ENCODE measurements at places on chromosomes 11 and 22.

DNA sequence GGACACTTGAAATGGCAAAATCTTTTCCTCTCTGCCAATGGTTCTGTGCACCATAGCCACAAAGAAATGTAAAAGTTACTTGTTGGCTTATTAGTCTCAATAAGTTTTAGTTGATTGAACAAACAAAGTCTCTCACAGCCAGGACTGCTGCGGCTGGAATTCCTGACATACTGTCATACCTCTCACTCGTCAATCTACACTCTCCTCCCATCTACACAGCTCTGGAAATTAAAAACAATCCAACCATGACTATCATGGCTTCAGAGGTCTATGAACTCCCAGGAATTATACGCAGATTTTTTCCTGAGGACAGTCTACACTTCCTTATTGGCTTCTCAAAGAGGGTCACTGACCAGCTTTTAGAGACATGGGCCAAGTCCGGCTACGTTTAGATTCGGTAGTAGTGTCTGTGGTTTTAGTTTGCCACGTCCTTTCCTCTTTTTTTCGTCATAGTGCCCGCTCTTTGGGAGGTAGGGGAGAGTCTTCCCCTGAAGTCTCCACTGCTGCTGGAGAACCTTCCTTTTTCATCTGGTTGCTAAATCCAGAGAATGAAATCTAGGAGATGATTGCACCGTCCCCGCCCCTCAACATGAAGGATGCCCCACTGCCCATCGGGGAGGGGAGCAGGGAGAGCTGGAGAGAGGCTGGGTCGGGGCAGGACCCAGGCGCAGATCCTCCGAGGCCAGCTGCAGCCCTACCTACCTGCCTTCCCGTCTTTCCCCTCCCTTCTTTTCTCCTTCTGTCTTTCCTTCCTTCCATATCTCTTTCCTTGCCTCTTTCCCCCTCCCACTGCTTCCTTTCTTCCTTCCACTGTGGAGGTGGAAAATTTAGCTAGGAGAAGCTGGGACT is 1.0 kb upstream of the PLEKHB1 start:
- DNase-seq, result no peak

- DNase-seq, result no peak
These were observed 128.8 kb upstream of the SESN3 start for GRCh38 chr11:95359756-95360155.

GRCh38 chr11:67409781-67410368 is 5.6 kb upstream of the CARNS1 start:
- DNase-seq, result no peak

GRCh38 chr11:95461858-95462257 is 230.9 kb upstream of the SESN3 start:
- DNase-seq, result no peak

DNA sequence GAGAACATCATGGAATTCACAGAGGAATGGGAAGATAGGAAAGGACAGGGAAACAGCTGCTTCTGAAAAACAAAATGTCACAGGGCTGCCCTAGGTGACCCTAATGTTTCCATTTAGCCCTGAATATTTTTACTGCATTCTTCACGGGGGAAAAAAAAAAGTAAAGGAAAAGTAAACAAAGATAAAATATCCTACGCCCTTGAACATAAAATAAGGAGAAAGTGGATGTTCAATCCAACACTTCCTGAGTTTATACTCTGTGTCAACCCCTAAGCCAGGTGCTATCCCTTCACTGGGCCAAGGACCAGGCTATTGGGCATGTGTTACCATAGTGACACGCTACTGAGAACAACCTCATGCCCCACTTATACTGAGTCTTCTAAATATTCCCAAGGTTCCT is 84.7 kb downstream of the FAM76B start:
- no peak for DNase-seq

DNA sequence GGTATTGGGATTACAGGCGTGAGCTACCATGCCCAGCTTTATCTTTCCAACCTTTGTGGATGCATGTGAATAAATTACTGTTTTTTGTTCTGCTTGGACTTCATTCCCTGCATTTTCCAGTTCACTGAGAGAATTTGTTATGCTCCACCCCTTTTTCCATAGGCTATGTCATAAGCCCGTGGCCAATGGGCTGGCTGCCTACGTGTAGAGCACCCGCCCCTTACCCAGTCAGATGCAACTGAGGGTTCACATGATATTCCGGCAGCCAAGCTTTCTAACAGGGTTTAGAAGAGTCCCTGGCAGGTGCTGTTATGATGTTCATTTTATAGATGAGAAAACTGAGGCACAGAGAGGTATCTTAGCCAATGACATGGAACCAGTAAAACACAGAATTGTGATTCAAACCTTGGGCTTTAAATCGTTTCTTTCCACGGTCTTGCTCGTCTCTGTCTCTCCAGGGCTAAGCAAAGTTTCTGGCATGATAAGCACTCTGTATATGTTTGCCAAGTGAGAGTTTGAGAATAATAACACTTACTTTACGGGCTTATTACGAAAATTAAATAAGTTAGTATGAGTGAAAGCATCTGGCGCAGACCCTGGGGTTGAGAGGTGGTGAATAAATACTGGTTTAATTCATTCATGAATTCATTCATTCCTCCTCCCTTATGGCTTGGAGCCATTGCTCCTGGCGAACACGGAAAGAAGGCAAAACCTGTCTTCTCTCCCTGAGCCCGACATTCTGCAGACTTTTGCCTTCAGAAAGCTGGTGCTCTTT is 42.4 kb upstream of the RASD2 start:
- DNase-seq, result no peak

DNA sequence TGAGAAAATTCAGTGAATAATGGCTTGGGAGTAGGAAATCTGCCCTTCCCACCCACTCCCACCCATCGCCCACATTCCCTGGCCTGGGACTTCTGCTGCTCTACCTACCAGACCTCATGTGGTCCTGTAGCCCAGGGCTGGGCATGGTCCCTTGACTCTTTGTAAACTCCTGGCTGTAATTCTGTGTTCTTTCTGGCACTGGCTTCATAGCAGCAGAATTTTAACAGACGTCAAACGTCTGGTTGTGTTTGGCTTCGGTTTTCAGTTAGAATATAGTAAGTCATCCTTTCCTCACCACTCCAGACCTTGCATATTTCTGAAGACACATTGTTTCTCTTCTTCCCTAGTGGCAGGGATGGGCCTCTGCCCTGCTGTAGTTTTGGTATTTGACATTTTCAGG is 210.6 kb downstream of the CSNK2A3 start:
- no peak for DNase-seq

DNA sequence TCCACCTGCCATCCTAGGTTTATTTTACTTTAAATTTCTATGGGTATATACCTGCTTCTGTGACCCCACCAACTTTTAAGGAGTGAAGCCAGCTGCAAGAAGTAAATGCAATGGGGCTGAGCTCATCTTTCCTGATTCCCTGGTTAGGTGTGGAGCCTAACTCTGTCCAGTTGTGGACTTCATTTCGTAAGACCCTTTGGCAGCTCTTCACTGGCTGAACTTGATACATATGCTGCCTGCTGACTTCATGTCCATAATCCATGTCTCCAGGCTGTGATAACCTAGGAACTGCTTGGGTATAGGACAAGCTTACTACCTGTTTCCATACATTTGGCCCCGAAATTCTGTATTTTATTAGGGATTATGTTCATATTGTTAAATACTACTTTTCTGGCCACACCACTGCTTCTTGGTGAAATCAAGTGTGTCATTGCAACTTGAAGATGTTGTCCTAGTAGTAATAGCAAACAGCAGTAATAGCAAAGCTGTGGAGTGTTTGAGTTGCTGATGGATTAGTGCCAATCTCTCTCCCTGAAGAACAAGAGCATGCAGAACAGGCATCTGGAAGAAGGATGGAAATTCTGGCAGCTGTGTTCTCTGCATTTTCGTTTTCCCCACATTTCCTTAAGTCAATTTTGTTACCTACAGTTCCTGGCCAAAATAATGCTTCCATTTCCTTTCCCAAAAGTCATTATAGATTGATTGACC is 31.2 kb downstream of the LDLRAD3 start:
- no peak for DNase-seq

- DNase-seq, result no peak
These were observed 85.9 kb upstream of the SLC25A18 start for GRCh38 chr22:17477391-17477833.

GRCh38 chr22:26734339-26735018 is 77.1 kb downstream of the MIAT start:
- no peak for DNase-seq

GRCh38 chr11:64114231-64114630 is 51.7 kb downstream of the MACROD1 start:
- no peak for DNase-seq

DNA sequence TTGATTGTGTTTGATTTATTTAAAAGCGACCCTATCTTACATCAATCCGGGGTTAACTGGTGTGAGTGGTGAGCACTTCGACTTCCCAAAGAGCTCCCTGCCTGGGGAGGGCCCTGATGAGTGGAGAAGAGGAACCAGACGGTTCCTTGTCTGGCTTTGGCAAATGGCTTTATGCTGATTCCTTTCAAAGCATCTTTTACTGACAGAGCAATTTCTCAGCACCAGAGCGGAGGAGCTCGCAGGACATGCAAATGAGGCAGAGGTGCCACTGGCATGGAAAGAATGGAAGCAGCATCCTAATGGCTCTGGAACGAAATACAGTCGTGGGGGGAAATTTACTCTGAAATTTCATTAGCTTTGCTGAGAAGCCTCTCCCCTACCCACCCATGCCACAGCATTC is 410.9 kb upstream of the B3GAT1 start:
- no peak for DNase-seq

GRCh38 chr11:7657306-7658025 is 15.8 kb downstream of the CYB5R2 start:
- no peak for DNase-seq

GRCh38 chr11:29518389-29519174 is 498.2 kb downstream of the KCNA4 start:
- no peak for DNase-seq

DNA sequence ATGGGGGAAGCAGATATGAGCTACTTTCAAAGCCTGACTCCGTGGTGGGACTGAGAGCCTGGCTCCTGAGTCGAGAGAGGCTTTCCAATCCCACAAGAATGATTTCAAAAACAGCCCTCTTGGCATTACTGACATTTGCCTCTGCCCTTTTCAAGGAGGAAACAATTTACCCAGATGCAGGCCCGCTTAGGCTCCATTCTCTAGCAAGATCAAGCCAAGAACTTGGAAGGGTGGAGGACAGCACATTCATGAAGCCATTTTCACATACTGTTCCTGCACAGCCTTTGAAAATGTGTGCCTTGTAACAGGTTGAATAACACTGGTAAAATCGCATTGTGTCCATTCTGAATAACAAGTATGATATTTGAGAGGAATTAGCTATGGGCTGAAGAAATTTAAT is 58.2 kb upstream of the EED start:
- no peak for DNase-seq

GRCh38 chr11:125061281-125061680 is 1.8 kb upstream of the SLC37A2 start:
- no peak for DNase-seq

- no peak for DNase-seq
These were observed 1.9 kb upstream of the PHF21A start for GRCh38 chr11:46122945-46123715.

DNA sequence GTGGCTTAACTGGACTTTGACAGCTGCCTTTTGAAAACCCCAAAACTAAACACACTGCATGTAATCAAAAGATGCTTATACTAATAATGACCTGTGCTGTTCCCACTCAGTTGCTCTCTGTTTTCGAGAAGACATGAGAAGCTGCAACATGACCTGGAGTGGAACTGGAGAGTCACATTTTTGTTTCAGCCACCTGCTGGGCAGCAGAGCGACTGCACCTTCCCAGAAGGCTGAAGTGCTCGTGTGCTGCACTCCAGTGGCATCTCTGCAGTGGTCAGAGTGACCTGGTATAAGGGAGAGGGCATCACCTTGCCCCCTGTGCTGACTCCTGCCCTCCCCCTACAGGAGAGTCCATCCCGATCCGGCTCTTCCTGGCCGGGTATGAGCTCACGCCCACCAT is 8.6 kb downstream of the THYN1 start:
- no peak for DNase-seq

GRCh38 chr11:113113801-113114704 is 152.8 kb downstream of the NCAM1 start:
- DNase-seq, result no peak

DNA sequence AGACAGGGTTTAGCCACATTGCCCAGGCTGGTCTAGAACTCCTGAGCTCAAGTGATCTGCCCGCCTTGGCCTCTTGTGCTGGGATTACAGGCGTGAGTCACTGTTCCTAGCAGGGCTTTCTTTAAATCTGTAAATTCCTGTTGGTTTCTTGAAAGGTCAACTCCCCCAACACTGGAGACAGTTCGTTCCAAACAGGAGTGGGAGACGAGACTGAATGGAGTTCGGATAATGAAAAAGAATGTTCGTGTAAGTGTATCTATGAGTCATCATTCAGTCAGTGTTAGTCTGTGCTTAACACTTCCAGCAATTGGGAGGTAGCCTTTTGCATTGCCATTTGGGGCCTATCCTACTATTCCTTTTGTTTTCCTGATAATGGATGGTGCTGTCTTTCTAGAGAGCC is 10.0 kb upstream of the BACE1-AS start:
- DNase-seq, result no peak

DNA sequence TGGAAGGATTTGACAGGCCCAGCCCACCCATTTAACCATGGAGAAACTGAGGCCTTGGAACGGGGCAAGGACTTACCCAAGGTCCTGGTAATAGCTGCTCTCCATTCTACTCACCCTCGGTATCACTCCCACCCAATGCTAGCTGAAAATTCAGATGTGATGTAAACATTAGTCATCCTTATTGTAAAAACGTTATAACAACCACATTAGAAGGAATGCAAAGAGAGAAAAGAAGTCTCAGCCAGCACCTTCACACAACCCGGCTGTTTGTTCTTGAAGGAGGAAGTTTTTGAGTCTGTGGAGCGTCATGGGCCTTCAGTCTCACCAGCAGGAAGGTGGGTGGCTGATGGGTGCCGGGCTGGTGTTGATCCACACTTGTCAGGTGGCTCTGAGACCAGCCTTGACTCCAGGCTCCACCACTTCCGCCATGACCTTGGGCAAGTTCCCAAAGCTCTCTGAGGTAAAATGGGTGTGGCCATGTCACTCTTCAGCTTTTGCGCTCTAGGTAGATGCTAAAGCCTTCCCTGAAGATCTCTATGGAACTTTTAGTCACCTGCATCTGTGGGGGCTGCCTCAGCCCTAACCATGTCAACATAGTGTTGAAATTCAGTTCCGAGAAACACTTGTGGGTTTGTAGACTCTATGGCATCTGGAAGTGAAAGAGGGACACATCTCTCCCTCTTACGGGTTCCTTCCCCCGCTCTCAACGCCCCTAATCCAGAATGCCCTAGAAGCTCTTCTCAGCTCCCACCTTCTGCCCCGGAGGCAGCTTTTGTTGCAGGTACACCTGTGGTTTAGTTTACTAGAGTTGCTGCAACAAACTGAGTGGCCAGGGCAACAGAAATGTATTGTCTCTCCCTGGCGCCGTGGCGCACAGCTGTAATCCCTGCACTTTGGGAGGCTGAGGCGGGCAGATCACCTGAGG is 14.8 kb downstream of the CD6 start:
- DNase-seq, result no peak

DNA sequence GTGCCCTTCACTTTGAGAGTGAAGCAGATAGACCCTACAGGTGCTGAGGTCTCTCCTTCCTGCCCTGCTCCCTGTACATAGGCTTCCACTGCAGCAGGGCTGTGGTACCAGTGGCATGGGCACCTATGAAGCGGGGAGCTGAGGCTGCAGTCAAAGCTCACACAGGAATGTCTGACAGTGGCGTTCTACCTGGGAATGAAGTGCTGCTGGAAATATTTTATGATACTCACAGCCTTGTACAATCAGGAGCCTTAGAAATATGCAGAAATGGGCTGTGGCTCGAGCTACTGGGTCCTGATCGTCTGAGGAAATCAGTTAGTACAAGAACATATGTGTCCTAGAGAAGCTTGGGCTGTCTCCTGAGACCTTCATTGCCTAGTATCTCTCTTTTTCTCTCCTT is 24.8 kb downstream of the MRPL16 start:
- no peak for DNase-seq
